ENCODE measurements at places on chromosomes 3 and 15.
A peak's percentile ranks its signal among the peaks of the same experiment; 100 is the strongest.

DNA sequence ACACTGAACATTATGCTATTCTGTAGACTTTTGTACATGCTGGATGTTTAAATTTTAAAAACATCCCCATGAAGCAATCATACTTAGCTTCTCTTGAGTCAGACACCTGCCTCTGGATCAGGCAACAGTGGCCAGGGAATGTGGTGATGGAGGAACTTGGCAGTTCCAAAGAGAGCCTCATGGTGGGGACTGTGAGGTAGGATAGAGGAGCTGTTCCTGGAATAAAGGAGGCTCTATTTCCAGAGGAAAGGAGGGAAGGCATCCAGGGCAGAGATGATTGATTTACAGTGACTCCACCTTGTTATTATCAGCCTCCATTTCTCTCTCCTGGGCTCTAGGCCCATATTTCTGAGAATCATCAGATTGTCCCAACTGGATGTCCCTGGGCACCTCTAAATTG, 35.0 kb upstream of the ABHD17C start:
- DNase-seq, result no peak

GRCh38 chr15:41530363-41530956, 13.6 kb downstream of the RPAP1 start:
- DNase-seq, result no peak

GRCh38 chr15:43408789-43409188, 37.9 kb downstream of the TUBGCP4 start:
- no peak for DNase-seq

DNA sequence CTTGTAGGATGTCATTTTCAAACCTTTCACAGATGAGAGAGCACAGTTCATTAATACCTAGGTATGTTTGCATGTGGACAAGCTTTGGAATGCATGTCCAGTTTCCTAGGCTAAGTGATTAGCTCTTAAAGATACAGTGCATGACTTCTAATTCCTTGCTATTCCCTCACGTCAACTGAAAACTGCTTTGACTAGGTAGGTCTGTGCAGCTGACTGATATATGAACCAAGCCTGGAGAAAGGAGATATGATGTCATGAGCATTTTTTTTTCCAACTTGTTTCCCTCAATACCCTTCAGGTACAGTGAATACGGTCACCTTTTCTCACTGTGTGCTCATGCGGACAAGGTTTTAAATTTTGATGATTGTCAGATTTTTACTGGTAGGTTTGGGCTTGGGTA, 41.6 kb upstream of the TASOR start:
- DNase-seq, result no peak

GRCh38 chr3:196793246-196793645, 53.6 kb downstream of the PAK2 start:
- DNase-seq, result no peak

DNA sequence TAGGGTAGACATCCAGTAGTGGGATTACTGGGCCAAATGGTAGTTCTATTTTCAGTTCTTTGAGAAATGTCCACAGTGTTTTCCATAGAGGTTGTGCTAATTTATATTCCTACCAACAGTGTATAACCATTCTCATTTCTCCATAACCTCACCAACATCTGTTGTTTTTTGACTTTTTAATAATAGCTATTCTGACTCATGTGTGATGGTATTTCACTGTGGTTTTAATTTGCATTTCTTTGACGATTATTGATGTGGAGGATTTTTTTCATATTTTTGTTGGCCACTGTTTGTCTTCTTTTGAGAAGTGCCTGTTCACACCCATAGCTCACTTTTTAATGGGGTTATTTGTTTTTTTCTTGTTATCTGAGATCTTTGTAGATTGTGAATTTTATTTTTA, 125.2 kb downstream of the CFAP20DC start:
- no peak for DNase-seq

- DNase-seq, result no peak
Measured at GRCh38 chr3:52084954-52085680, 28.7 kb upstream of the DUSP7 start.

DNA sequence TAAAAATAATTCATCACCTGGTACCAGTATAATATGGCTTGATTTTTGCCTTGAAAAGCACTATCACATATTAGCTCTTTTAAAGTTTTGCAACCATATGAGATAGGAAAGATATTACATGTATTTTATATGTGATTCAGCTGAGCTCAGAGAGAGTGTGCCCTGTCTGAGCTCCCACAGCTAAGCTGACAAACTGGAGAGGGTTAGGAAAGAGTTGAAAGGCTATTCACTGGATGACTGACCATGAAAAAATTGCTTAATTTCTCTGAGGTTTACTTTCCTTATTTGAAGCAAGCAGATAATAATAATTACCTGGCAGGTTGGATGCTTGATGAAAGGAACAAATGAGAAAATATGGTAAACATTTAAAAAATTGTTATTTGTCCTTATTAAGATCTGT, 97.4 kb upstream of the CCDC80 start:
- DNase-seq, result no peak

- no peak for DNase-seq
Measured at GRCh38 chr3:136042608-136043221, 77.2 kb downstream of the PPP2R3A start.

DNA sequence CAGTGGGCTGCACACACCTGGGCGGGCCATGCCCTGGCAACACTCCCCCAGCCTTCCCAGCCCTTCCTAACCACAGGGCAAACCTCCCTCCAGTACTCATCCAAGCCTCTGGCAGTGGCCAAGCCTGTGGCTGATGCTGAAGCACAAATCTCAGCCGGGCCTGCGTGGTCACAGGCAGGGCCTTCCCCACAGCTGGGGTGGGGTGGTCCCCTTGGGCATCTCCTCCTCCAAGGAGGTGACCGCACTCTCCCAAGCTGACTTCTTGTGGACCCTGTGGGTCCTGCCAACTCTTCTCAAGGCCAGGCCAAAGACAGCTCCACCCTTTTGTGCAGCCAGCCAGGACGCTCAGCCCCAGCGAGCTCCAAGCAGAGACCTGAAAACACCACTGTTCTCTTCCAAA, 21.4 kb downstream of the GRAMD2A start:
- no peak for DNase-seq

DNA sequence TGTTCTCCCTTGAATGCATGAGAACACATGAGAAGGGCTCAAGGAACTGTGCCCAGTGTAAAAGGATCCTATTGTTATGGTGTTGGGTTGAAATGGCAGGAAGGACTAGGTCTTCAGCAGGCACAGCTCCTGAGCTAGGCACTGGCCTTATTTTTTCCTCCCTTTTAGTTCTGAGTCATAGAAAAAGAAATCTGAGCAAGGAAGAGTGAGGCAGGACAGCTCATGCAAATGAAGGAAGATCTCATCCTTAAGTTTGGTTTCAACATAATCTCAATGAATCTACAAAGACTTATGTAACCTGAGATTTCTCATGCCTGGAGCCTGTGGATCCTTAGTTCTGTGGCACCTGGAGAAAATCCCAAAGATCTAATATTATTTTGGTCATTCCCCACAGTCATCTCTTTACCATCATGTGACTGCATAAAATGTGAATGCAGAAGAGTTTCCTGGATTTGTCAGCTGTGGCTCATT, 188.6 kb upstream of the TBL1XR1 start:
- DNase-seq, result no peak

GRCh38 chr3:43499256-43499655, 122.6 kb downstream of the ANO10 start:
- no peak for DNase-seq

GRCh38 chr3:108472001-108472591, 38.3 kb downstream of the MYH15 start:
- no peak for DNase-seq

DNA sequence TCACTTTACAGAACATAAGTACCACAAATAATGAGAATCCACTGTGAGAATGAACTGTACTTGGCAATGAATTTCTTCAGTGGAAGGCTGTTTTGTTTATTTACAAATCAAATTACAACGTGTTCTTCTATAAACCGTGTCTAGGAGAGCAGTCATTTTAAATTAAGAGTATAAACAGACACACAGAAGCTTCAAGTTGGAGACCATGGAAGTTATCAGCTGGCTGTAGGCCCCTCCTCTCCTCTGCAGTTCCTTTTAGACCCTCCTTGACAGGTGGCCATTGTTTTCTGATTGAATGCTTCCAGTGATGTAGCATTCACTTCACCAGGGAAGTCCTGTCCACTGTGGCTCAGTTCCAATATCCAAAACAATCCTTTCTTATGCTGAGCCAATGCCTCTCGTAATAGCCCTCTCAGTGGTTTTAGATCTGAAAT, 7.3 kb upstream of the MAPK6 start:
- DNase-seq, result no peak

- no peak for DNase-seq
Measured at GRCh38 chr15:38528294-38528693, 36.3 kb downstream of the RASGRP1 start.

GRCh38 chr3:157493627-157494550, 9.3 kb downstream of the VEPH1 start:
- DNase-seq, result no peak

GRCh38 chr3:16801698-16802097, 83.1 kb upstream of the PLCL2 start:
- no peak for DNase-seq

DNA sequence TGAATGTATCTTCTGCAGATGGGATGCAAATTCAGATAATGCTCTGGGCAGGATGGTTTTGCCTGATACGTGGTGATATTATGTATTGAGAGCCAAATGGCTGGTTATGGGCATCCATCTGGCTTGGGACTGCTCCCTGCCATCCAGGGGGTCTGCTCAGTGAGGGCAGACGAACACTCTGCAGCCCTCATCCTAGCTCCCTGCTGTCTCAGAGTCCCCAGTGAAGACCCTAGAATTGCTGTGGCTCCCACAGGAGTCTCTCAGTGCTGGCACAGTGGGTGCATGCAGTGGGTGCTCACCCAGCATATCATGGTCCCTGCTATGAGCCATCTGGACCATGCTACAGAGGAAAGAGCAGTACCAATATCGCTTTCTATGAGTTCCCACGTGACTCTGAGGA, 10.3 kb downstream of the CX3CR1 start:
- DNase-seq, result no peak

DNA sequence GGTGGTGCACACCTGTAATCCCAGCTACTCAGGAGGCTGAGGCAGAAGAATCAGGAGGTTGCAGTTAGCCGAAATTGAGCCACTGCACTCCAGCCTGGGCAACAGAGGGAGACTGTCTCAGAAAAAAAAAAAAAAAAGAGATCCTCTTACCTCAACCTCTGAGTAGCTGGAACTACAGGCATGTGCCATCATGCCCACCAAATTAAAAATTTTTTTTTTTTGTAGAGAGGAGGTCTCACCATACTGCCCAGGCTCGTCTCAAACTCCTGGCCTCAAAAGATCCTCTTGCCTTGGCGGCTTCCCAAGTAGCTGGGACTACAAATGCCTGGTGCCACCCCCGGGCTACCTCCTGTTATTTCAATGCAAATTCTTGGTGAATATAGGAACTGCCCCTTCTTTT, 1.5 kb downstream of the UMPS start:
- DNase-seq, result no peak

GRCh38 chr3:150069154-150069527, 98.4 kb upstream of the PFN2 start:
- DNase-seq, result no peak

- no peak for DNase-seq
Measured at GRCh38 chr3:183629546-183630301, 5.7 kb upstream of the KLHL24 start.

- no peak for DNase-seq
Measured at GRCh38 chr3:54939557-54940300, 11.9 kb upstream of the LRTM1 start.

DNA sequence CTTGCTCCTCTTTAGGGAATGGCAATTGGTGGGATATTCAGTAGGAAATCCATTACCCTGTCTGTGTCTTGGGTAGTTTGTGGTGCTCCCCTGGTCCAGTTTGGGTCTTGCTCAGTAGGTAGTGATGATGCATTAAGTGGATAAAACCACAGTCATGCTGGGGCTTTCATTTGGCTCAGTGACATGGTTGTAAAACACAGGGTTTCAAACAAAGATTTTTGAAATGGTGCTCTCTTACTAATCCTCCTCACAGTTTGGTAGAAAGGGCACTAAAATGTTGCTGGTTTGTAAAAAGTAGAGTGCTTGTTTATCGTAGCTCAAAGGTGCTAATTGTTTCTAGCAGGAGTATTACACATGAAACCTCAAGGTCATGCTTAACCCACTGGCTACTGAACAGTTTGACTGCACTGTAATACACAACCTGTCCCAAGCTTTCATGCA, 22.9 kb downstream of the BBX start:
- no peak for DNase-seq

- no peak for DNase-seq
Measured at GRCh38 chr15:79025802-79026201, 64.8 kb downstream of the RASGRF1 start.

DNA sequence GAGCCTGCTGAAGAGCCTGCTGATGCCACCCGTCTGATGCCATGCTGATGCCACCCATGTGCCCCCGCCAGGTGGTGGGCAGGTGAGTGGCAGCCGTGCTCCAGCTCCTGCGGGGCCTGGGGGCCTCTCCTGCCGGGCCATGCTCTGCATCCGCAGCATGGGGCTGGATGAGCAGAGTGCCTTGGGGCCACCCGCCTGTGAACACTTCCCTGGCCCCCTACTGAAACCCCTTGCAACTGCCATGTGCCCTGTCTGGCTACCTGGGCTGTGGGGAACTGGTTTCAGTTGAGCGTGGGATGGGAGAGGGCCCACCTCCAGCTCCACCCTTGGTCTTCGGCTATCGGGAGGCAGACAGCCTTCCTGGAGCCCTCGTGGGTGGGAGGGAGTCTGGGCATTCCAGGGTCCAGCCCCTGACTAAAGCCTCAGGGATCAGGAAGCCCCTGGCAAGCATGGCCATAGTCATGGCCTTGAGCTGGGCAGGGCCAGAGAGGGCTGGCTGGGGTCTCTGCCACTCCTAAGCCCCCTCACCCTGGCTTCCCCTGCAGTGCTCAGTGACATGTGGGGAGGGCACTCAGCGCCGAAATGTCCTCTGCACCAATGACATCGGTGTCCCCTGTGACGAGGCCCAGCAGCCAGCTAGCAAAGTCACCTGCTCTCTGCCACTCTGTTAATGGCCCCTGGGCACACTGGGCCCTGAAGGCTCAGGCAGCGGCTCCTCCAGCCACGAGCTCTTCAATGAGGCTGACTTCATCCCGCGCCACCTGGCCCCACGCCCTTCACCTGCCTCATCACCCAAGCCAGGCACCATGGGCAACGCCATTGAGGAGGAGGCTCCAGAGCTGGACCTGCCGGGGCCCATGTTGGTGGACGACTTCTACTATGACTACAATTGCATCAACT, 92.2 kb downstream of the TBC1D2B start:
- no peak for DNase-seq

DNA sequence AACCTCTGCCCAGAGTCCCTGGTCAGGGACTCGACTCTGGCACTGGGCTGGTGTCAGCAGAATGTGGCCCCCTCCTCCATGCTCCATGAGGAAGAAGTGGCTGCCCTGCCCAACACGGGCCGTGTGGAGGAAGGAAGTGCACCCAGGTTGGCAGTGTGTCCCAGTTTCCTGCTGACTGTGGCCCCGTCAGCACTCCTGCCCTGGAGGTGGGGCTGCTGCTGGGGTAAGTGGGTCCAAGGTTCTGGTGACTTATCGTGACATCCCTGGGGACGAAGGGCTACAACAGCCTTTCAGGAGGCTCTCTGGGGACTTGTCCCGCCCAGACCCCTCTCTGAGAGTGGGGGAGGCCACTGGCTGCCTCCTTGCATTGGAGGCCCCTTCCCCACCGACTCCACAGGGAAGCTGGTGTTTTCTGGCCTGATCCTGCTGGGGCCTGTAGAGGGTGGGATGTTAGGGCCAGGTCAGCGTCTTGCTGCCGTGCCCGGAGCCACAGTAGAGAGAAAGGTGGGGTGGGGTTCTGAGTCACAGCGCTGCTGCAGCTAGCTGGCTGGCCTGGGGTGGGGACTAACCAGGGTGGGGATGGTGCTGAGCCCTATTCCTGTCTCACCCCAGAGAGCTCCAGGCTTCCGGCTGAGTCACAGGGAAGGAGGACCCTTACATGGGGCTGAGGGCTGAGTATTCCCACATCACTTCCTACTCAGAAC, 10.5 kb downstream of the SEMA4B start:
- DNase-seq, result no peak

GRCh38 chr3:122356402-122356801, 26.6 kb downstream of the MIX23 start:
- peak; percentile 27 for DNase-seq
